NCI-H1930 (cell line): ENCODE measurements at places on chromosomes 5 and 9.

GRCh38 chr5:169944115-169944514, 36.2 kb downstream of the INSYN2B start:
- no peak for DNase-seq

DNA sequence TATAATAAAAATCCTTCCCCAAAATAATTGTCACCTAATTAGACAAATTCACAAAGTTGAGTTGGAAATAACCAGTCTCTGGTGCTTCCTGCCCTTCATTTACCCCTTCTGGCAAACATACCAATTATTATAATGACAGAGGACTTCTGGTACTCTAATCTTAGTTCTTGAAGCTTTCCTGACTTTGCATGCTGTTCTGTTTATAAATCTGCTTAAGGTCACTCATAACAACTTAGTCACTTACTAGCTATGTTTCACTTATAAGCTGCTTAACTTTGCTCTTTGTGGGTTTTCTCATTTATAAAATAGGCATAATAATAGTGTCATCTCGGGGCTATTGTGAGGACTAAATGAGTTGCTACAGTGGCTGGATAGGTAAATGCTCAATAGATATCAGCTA, 446.5 kb downstream of the EFNA5 start:
- DNase-seq: no peak

DNA sequence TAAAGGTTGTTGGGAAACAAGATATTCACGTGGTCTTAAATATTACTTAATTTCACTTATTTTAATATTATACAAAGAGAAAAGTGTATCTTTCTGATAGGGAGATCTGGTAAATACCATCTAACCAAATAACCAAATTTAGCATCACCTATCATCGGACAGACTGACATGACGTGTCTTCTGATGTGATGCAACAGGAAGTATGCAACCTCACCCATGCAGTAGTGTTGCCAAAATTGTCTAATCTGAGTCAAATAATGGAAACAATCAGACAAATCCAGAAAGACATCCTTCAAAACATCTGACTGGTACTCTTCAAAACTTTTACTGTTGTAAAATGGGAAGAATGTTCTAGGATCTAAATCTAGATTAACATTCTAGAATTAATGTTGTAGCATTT, 148.0 kb downstream of the FGF1 start:
- no peak for DNase-seq

GRCh38 chr5:169636477-169637084, 494 bp upstream of the DOCK2 start:
- no peak for DNase-seq

DNA sequence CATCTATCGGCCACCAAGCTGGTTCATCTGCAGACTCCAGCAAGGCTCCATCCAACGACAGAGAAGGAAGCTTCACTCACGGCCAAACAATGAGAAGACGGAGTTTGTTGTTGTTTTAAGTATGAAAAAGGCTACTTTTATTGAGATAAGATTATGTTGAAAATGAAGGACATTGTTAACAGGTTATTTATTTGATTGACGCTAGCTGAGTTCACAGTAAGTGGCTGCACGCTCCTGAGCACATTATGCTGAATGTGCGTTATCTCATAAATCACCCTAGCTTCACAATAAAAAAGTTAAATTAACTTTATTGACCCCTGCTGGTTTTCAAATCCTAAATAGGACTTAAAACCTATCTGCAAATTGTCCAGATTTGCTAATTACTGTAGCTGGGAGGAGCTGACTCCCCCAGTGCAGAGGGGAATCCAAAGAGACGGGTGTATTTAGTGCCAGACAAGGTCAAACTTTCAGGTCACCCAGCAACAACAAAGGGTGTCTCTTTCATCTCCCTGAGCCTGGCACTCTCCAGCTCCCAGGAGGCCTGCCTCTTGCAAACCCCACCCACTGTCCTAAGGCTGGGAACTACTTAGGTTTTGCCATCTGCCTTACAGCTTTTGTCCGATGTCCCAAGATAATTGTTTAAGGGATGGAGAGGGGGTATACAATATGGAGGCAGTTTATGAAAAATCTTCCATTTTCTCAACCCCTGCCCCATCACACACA, 129.2 kb downstream of the ZDHHC21 start:
- no peak for DNase-seq

GRCh38 chr9:6899274-6899673, 141.5 kb downstream of the KDM4C start:
- DNase-seq: no peak

- DNase-seq: no peak
Observed at GRCh38 chr9:98383758-98384157, 128.3 kb upstream of the TBC1D2 start.

- DNase-seq: no peak
Observed at GRCh38 chr9:135338546-135338945, 141.0 kb upstream of the PPP1R26 start.

GRCh38 chr9:35712762-35713400, 19.1 kb downstream of the TLN1 start:
- no peak for DNase-seq

GRCh38 chr5:157732596-157733262, 1.5 kb downstream of the THG1L start:
- no peak for DNase-seq

- DNase-seq: no peak
Observed at GRCh38 chr5:55467862-55468551, 66.8 kb downstream of the PLPP1 start.

GRCh38 chr5:34447424-34447823, 208.7 kb upstream of the RAI14 start:
- DNase-seq: no peak

GRCh38 chr5:120007598-120007997, 378.2 kb downstream of the FAM170A start:
- DNase-seq: no peak

DNA sequence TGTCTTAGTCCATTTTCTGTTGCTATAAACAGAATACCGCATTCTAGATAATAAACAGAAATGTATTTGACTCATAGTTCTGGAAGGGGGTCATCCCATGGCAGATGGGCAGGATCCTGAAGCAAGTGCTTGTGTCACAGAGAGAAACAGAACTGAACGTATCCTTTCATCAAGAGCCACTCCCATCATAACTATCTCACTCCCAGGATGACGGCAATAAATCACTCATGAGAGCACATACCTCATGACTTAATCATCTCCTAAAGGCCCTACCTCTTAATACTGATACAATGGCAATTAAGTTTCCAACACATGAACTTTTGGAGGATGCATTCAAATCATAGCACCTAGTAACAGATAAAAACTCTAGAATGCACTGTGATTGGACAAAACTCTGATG, 142.9 kb downstream of the CAMK4 start:
- no peak for DNase-seq

DNA sequence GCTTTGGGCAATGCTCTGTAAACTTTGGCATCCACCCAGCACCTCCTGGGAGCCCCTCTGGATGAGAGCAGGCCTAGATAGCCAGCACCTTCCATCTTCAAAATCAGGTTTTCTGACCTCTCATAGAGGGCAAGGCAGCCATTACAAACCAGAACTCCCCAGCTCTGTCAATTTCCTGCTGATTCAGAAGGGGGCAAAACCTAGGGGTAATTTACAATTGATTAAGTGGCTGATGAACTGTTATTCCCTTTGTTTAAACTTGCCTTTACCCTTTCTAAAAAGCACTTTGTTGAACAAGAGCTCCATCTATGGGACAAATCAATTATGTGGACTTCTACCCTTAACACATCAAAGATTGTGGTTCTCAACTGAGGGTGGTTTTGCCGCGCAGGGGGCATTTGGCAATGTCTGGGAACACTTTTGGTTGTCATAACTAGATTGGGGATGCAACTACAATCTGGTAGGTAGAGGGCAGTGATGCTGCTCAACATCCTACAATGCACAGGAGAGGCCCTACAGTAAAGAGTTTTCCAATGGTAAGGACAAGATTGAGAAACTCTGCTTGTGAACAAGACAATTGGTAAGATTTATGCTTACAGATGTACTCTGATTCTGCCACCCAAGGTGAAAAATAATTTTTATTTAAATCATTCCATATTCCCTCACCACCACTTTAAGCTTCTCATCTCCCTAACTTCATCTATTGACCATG, 184.1 kb downstream of the MARCHF11 start:
- DNase-seq: peak; percentile 7

DNA sequence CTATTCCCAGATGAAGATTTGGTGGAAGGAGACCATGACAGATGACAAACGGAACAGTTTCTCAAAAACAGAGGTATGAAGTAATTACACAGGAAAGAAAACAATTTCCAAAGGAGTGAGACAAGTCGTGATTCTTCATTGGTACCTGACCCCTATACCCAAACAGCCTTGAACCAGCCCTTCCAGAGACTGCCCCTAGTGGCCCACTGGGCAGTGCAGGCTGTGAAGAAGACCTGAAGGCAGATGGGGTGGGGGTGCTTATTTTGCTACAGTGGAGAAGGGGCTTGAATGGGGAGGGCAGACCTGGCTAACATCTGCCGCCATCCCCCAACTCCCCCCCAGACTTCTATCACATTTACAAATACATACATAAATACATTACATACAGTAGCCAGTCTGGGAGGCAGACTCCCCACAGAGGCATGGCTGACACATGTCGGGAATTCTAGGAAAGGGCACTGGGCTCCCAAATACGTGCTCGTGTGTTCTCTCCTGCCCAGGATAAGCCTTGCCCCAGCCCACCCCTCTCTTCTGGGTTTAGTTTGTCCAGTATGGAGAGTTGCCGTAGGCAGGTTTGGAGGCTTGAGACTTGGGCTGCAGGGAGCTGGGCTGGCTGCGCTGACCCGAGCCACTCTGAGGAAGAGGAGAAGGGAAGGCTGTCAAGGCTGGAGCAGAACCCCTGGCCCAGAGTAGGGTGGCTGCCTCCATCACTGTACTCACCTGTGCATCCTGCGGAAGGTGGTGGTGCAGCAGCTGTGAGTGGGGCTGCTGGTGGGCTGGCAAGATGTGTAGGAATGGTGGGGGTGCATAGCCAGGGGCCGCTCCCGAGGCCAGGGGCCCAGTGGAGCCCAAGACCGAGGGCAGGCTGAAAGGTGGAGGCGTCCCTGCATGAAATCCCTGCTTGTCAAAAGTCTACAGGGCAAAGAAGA, 105.3 kb downstream of the UBE2R2 start:
- no peak for DNase-seq

- DNase-seq: no peak
Observed at GRCh38 chr9:96487029-96487396, 37.0 kb downstream of the HABP4 start.

GRCh38 chr9:134212809-134213507, 48.6 kb upstream of the RNU6ATAC start:
- DNase-seq: no peak

DNA sequence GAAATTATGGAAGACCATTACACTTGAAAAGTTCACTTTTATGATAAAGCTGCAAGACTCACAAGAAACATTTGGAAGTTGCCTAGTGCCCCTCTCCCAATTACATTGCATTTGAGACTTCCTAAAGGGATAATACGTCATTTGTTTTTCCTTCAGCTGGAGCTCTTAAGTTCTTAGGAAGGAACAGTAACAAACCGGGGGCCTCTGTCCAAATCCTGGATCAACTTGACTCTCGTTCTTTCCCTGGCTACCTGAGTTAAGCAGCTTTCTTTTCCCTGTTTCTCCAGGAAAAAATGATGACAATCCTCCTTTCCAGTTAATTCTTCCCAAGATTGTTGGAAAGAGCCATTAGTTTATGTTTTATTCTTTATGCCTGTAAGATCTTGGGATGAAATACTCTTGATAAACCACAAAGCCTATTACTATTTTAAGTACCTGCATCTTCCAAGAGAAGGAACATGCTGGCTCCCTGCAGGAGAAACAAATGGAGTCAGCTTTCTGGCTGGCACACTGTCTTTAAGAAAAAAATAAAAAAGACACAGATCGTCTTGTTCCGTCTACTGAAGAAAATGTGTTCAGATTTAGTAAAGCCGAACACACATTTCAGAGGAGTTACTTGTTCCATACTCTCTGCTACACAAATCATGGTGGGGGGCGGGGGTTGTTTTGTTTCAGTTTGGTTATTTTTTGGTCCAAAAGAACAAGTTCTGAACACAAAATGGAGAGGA, 297.9 kb downstream of the EFNA5 start:
- DNase-seq: no peak

DNA sequence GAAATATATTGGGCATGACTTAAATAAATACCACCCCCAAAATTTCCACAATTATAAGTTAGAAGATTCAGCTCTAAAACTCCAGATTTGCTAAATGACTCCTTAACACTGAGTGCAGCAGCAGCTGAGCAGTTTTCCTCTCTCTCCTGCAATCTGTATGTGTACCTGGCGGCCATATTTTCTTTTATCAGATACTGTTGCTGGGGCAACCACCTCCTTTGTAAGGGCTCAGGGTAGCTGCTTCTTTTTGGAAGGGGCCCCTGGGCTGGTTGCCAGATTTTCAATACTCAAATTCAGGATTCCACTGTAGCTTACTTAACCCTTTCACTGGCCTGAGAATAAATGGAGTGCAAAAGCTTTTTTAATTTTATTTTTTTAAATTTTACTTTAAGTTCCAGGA, 197.0 kb downstream of the TAF11L14 start:
- no peak for DNase-seq

DNA sequence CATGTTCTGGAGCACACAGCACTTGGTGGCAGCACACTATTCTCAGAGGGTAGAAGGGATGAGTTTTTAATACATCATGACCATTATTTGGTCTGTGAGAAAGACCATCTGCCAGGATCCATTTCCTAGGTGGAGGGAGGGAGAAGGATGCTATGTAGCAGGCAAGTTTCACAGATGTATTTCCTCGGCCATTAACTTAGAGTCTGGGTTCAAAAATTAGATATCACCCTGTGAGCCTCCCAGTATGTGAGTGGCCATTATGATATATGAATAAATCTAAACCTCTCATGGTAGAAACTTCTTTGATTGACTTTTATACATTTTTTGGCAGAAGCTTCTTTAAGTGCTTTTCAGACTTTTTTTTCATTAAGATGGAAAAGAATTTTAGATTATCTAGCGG, 133.9 kb downstream of the SREK1 start:
- DNase-seq: no peak

- DNase-seq: no peak
Observed at GRCh38 chr5:55989860-55990259, 4.9 kb downstream of the IL6ST start.

DNA sequence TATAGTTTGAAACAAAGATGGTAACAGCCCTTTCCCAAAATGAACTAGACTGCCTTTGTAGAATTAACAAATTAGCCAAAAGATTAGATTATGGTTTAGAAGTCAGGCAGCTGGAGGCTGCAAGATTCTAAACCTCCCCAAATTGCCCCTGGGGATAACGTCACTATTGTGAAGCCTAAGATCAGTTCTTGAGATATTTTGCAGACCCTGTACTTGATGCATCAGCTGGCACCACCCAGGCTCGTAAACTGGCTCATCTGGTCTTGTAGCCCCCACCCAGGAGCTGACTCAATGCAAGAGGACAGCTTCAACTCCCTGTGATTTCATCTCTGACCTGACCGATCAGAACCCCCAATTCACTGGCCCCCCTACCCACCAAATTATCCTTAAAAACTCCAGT, 4.2 kb upstream of the SOWAHA start:
- DNase-seq: no peak

- DNase-seq: no peak
Observed at GRCh38 chr9:136568288-136569081, 22.6 kb upstream of the NOTCH1 start.

DNA sequence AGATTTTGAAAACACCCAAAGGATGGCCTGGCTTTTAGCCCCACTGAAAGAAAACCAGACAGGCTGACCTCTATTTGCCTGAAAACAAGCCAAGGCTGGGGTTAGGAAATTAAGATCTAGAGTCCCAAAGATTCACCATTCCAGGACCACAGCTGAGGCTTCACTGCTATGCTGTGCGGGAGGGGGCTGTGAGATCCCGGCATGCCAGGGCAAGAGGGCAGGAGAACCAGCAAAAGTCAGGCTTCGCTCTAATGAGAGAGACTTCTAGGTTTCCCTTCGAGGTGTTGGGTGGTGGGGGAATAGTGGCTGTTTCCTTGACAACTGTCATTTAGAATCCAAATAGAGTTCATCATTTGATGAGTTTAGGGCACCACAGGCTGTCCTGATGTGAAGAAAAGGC, 152.9 kb upstream of the NFIB start:
- DNase-seq: no peak
